Cerebellar cortex (tissue), 1 donor: ENCODE measurements at places on chromosomes 2 and 18.

DNA sequence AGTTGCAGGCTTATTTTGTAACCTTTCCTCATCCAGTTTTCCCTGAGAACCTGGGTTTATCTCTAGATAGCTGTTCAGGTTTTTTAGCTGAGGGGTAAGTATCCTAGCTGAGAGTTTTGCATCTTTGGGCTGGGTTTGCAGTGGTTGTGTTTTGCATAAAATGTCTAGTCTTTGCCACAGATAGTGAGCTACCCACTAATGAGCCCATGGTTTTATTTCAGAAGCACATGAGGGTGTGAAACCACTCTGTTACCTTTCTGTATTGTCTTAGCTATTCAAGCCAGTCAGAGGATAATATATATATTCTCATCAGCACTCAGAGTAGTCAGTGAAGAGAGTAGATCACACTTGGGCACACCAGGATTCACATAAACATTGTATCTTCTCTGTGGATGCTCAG is 24.6 kb upstream of the TXNDC2 start:
- DNase-seq: no peak

DNA sequence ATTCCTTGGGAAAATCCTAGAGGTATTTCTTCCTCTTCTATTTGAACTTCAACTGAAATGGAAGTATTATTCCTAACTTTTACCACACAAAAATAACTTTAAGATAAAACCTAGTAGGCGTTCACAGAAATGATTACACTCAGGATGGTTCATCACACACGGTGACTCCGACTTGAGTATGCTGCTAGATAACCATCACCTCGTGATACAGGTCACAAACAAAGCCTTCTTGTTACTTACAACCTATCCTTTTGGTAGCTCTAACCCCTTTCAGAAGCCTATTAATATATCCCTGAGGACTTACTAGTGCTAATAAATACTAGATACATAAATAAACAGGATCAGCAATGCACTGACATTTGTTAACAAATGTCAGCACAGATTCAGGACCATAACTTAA is 101.0 kb upstream of the DNER start:
- no peak for DNase-seq

DNA sequence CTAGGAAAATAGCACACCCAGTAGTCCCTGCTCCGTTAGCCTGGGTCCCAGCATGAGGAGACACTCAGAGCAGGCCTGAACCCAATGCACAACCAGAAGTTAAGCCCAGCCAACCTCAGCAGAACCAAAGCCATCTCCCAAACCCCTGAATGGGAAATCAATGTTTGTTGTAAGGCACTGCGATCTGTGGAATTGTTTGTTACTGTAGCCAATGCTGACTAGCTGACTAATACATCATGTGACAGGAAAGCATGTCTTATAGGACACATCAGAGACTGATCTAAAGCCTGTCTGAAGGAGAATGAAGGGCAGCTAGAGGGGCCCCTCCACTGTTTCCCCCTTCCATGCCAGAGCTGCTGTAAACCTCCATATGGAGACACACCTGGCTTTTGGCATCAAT is 96.4 kb downstream of the MARCHF4 start:
- DNase-seq: no peak

GRCh38 chr18:72378016-72378415 is 166.1 kb downstream of the CBLN2 start:
- no peak for DNase-seq

DNA sequence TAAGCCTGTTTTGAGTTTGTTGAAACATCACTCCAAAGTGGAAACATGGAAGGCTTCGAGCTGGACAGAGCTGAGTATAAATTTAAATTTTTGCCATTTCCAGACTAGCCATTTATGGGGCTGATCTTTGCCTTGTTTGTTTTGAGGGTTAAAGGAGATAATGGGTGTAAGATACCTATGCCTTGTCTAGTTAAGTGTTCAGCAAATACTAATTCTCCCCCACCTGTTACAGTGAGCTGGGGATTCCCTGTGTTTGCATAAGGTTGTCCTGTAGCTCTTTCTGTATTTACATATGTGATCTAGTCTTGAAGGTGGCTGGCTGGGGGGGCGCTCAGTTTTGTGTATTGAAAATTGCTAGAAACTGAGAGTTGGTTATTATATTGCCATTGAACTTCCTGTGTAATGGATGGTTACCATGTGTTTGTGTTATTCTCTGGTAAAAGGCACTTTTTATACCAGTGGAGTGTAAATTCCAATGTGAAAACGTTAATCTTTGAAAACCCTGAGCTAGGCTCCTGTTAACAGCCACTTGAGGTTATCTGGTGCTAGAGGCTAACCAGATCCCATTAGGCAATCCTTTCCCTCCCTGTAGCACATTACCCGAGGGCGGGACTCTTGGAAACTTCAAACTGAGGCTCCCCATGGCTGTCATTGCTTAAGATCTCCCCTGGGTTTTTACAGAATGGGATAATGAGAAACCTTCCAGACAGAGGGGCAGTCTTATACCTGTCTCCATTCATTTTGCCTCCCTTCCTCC is 26.7 kb downstream of the TANC1 start:
- no peak for DNase-seq

GRCh38 chr2:230925879-230926765 is 1.1 kb upstream of the GPR55 start:
- peak; percentile 8 for DNase-seq

DNA sequence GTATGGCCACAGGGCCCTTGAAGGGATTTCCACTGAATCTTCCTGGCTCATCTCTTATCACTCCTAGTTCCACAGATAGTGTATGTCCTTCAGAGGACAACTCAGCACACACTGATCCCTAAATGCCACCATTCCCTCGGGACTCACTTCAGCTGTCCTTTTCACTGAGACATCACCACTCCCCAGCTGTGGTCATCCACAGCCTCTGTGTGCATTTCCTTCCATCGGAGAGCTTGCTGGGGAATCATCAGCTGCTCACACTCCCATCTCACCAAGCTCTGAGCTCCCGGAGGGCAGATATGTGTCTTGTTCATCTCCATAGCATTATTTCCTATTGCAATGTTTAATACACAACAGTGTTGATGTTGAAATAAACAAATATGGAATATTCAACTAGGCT is 759.5 kb downstream of the RNF144A start:
- no peak for DNase-seq

- no peak for DNase-seq
Measured at GRCh38 chr2:144261966-144262365, 258.0 kb downstream of the ZEB2 start.

- DNase-seq: no peak
Measured at GRCh38 chr2:220394433-220394832, 767.0 kb downstream of the SLC4A3 start.

GRCh38 chr18:71045331-71046065 is 756.7 kb downstream of the SOCS6 start:
- DNase-seq: no peak

- DNase-seq: no peak
Measured at GRCh38 chr18:23257137-23257536, 121.9 kb downstream of the CABLES1 start.

GRCh38 chr18:13036622-13037320 is 45.6 kb downstream of the CEP192 start:
- no peak for DNase-seq

DNA sequence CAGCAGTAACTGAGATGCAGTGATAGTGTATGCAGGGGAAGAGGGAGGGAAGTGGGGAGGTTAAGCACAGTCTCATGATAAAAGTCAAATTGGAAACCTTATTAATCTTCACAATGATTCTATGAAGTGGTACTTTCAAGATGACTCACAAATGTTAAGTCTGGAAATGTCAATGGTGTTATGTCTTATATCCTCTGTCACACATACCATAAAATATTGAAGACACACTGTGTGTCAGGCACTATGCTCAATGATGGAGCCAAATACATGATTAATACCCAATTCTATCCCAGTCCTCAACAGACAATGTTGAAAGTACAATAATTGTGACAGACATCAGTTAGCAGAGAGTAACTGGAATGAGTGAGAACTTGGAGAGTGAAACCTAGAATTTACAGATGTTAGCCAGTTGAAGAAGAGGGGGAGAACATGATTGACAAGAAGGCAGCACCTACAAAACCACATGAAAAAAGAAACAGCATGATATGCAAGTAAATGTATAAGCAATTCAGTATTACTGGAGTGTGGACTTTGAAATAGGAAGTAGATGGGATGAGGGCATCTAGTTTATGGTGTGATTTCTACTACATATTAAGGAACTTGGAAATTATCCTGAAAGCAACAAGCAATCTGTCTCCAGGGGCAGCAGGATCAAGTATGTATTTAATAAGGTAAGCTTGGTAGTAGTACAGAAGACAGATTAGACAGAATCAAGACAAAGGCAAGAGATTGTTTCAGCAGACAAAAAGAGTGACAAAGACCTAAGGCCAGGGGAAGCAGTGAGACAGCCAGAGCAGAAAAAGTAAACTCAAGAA is 107.6 kb downstream of the STRN start:
- no peak for DNase-seq

DNA sequence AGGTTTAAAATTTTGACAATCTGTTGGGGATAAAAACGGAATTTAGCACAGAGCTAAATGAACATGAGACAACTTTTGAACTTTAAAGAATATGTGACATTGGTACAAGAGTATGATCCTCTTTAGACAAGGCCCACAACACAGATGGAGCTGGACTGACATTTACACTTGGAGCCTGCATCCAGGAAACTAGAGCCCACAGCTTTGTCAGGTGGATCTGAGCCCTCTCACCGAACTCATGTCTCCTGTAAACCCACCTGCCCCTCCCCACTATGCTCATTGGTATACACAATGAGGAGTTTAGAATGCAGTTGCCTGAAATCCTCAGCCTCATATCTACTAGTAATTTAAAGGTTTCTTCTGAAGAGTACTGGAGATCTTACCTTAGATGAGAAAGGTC is 22.1 kb upstream of the ACAA2 start:
- no peak for DNase-seq

DNA sequence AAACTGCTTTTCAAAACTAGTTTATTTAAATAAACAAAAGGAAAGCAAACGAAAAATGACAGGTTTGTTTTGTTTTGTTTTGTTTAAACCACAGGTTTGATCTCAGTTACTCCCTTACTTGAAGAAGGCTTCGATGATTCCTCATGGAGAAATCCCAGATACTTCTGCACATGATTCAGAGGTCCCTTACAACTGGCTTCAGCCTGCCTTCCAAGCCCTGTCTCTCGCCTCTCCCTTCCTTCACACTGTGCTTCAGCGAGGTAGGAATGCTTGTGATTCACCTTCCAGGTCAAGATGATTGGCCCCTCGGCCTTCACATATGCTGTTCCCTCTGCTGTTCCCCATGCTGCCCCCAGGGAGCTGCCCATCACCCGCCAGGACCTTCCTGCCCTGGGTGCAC is 104.1 kb upstream of the ITGA6 start:
- no peak for DNase-seq

- no peak for DNase-seq
Measured at GRCh38 chr2:162043132-162043531, 30.9 kb downstream of the DPP4 start.

- DNase-seq: peak; percentile 15
Measured at GRCh38 chr2:26764906-26765305, 822 bp downstream of the SLC35F6 start.

GRCh38 chr2:189577121-189577520 is 3.5 kb downstream of the SLC40A1 start:
- DNase-seq: no peak

- no peak for DNase-seq
Measured at GRCh38 chr2:234157817-234158588, 107.5 kb downstream of the SPP2 start.

GRCh38 chr2:181105562-181105961 is 125.2 kb downstream of the UBE2E3 start:
- DNase-seq: no peak

DNA sequence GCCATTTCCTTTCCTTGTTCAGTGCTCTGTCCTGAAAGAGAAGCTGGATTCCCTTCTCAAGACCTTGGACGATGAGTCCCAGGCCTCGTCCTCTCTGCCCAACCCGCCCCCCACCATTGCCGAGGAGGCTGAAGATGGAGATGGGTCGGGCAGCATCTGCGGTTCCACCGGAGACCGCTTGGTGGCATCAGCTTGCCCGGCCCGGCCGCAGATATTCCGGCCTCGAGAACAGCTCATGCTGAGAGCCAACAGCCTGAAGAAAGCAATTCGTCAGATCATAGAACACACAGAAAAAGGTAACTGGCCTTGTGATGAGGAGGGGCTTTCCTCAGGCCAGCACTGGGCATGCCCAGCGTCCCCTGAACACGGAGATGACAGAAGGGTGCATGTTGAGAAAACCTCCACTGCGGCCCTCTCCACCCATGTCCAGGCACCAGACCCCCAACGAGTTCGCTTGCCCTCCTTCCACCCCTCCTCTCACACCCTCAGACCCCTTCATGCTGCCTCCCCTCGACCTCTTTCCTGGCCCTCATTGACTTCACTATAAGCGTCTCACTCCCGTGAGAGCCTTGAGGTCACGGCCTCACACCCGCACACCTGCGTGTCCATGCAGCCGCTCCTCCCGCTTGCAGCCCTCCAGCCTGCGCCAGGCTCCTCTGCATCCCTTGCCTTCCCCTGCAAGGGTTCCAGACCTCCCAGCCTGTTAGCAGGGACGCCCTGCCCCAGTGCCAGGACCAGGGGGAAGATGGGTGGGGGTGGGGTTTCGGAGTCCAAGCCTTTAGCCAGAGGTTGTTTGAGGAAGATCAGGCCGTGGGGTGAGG is 95.0 kb downstream of the DGKD start:
- peak; percentile 72 for DNase-seq

DNA sequence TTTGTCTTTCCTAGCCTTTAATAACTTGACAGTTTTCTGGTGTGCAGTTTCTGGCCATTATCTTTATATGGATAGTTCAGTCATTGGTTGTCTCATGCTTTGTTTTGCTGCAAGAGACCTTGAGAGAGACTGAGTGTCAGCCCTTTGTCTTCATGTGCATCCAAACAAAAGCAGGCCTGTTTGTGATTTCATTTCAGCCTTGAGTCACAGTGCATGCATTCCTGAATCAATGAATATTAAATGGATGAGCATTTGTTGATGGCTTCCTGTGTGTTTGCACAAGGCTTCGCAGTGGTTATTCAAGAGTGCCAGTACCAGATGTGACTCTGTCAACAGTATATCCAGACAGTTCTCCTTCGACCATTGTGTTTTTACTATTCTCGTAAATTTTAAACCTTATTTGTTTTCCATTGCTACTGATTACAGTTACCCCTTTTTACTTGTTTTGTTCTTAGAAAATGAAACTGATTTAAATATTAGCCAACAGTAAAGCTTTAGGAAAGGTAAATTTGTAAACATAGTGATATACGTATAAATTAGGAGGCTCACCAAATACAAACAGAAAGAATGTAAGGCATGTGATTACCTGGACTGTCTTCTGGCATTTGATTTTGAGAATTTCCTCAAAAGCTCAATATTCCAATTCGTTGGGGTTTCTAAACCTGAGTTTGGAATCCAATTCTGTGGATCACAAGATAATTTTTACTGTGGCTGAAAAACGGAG is 319.8 kb downstream of the CTNNA2 start:
- DNase-seq: no peak

DNA sequence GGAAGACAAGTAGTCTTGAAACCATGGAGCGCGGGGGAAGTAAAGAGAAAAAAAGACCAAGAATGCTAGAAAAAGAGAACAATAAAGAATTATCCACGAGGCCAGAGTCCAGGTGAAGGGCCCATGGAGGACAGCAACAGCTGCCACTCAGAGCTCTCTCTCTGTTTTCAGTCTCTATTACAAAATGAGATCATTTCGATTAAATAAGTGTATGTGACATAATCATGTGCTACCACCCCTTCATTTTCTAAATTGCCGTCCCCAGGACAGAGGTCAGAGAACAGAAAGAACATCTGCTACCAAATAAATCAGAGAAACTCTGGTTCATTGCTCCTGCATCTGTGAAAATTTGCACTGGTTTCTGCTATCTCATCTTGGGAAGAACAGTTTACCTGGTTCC is 838.7 kb downstream of the RNF144A start:
- no peak for DNase-seq
